ENCODE measurements at places on chromosomes 2 and 18.

GRCh38 chr2:145729993-145730770, 1210.3 kb upstream of the ZEB2 start:
- DNase-seq: no peak

DNA sequence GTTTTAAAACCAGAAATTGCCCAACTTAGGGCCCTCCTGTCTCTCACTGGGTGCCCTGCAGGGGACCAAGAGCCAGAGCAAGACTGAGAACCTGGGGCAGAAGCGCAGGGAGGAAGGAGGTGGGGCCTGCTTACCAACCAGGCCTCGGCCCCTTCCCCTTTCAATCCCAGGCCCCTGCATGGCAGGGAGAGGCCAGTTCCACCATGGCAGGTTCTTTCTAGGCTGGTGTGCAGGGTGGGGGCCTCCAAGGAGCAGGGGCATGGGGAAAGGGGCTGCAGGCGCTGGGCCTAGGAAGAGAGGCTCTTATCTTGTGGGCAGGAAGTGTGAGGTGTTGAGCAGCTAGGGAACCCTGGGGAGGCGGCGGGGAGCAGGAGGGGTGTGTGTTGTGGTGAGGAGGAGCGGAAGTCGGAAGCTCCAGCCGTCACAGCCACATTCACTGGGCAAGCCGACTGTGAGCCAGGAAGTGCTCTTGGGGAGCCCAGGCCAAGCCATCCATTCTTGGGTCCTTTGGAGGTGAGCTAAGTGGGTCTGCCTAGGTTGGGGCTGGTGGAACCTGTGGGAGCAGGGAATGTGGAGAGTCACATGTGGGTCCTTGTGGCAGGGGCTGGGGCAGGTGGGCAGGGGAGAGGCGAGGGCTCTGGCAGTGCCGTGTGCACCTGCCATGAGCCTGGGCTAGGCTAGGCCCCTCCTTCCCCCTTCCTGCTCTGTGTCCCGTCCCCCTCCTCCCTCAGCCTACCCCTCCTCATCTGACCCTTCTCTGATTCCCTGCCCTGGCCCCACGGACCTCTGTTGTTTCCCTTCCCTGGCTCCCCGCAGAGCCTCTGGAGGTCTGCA, at the start of gene PSD4:
TSS of gene PSD4 (plus strand) at position 430 of the 834 bp plus-strand sequence. CDS start 8,486 bp downstream, outside the sequence.
- no peak for DNase-seq

DNA sequence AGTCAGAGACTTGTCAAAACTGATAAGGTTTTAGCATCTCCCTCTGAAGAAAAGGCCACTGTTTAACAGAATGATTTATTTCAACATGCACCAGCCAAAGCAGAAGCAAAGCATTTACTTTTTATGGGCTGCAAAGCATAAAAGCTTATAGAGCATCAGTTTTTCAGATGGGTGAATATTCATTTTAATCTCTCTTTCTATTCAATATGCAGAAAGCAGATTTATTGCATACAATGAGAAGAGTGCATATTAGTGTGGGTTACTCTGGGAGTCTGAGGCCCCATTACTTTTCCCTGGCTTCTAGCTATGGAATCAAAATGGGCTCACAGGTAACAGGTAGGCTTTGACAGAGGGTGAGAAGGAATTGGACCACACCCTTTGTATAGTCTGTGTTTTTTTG, 9.0 kb downstream of the PTPRM start:
- no peak for DNase-seq

DNA sequence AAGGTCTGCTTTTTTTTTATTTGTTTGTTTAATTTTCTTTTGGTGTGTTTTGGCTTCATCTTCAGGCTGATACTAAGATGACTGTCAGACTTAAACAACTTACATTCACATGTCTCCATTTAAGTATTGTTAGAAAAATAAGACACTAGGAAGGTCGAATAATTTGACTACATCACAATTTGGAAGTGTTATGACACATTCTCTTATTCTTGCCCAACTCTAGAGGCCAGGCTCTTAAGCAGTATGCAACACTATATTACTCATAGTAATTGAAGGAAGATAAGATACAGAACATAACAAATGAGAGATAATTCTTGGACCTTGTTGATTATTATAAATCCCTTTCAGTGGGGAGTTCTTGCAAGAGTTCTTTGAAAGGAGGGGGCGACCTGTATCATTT, 295.3 kb upstream of the COL3A1 start:
- no peak for DNase-seq

DNA sequence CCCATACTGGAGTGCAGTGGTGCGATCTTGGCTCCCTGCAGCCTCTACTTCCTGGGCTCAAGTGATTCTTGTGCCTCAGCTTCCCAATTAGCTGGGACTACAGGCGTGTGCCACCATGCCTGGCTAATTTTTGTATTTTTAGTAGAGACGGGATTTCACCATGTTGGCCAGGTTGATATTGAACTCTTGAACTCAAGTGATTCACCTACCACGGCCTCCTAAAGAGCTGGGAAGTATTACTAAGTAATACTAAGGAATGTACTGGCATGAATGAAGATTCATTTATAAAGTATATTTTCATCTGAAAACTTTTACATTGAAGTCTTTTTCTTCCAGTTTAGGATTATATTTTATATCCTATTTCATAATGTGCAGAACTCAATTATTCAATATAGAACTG, 38.1 kb downstream of the NUP35 start:
- DNase-seq: no peak

DNA sequence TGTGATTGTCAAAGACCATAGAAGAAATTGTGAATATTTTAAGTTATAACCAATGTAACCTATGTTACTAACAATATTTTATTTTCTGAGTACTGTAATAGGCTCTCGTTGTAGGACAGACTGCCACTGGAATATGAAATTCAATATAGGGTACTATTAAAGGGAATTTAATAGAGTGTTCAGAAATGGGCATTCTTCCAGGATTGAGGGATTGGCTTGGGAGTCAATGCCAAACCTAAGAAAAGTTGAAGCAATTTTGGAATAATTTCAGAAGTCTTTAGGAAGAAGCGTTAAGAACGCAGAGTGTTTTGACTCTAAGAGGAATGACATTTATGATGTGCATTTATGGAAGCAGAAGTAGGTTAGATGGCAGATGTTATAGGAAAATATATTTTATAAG, 79.0 kb downstream of the ACVR2A start:
- DNase-seq: no peak

DNA sequence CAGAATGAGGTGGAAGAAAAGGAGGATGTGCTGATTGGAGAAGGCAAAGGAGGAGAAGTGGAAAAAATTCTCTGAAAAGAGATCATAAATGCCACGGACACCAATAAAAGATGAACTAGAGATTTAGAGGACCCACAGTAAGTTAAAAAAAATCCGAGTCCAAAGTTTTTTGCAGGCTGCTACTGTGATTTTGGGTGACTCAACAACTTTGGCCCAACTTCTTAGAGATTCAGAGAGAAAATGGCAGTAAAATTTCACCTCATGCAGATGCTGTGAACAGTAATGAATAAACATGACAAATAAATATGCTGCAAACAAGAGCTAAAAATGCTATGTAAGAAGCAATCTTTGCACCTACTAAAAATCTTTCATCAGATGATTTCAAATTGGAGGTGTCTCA, 176.9 kb upstream of the SESTD1 start:
- no peak for DNase-seq

DNA sequence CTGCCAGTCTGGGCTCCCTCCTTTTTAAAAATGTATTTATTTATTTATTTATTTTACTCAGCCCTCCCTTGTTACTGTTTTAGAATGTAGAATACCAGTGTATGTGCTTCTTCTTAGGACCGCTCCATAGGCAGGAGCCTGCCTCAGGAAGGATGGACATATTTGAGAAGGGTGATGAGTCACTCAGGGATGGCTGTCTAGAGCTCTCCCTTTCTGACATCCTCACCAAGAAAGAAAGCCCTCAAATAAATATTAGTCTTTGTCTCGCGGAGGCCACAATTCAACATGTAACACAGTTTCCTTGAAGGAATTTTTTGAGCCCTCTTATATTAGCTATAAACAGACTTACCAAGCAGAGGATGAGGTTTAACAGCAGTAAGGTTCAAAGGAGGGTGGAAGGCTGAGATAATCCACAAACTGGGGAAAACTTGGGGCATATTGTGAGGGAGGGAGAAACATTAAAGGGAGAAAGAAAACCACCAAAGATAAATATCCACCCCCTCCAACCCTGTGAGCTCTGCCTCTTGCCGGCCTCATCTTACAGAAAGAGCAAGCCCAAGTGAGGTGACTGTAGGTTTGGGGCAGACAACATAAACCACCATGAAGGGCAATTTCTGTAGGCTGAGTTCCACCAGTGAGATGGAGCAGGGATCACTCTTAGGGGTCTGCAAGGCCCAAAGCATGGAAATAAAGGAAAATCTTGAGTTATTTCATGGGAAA, 163.4 kb downstream of the LRRTM1 start:
- no peak for DNase-seq

DNA sequence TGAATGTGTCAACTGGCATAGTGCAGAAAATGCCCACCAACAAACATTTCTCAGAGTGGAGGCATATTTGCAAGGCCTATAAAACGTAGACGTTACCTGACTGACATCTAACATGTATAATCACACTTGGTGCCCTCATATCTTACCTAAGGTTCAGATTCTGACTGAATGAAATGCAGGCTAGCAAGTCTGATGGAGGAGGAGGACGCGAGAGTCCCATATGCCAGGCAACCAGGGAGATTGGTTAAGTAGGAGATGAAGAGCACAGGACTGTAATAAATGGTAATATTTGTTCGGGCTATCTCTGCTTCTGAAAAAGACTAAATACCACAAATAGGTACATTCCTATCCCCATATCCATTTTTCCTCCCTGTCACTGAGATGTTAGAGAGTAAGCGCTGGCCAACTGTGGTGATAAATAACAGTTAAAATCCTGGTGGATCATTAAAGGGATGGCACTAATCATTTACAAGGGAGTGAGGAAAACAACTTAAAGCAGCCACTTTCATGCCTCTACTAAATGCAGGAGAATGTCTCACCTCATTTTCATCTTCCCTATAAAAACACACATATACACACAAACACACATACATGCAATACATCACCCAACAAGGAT, 217.2 kb downstream of the TMEM163 start:
- DNase-seq: peak; percentile 58

DNA sequence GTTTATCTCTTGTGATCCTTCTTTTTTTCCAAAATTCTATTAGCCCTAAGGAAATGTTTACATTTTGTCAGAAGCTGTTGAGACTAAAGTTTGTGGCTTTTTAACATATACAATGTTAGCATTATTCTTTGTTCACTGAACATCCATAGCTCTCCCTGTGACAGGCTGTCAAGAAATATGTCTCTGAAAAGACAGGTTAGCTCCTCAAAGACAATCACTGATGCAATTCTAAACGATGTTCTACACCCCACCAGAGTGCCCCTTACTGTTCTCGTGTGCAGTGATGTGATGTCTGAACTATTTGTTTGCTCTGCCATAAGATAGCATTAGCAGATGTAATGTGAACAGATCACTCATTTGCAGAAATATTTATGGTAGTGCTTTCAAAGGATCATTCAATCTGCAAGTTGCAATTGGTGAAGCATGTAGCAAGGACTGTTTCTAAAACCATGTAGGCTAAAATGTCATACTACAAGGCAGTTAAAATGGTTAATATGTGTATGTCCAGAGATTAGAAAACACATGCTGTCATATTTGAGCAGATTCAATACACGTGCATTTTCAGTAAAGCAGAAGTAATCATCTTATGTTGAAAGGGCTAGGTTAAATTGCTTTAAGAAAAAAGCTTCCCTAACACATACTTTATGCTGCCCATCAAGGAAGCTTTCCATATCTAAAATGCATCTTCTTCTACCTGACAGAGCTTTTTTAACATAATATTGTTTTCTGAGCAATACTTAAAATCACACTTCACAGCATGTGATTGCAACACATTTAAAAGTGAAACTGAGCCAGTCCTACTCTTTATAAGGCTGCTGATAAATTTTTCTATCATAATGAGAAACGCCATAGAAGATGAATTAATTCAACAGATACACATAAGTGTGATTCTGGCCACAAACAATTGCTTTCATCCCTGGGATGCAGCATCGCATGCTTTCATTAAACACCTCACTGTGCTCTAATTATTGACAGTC, 285.7 kb upstream of the UBE2E3 start:
- no peak for DNase-seq

GRCh38 chr2:26269571-26270158, 24.9 kb downstream of the HADHB start:
- DNase-seq: no peak

GRCh38 chr2:236014408-236015131, 153.6 kb downstream of the GBX2 start:
- no peak for DNase-seq

DNA sequence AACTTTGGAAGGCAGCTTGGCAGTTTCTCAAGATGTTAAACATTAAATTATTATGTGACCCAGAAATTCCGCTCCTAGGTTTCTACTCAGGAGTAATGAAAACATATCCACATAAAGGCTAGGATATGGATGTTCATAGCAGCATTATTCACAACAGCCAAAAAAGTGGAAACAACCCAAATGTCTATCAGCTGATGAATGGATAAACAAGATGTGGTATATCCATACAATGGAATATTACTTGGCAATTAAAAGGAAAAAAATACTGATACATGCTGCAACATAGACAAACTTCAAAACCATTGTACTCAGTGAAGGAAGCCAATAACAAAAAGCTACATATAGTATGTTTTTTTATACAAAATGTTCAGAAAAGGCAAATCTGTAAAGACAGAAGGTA, 12.4 kb upstream of the FAM228A start:
- no peak for DNase-seq

DNA sequence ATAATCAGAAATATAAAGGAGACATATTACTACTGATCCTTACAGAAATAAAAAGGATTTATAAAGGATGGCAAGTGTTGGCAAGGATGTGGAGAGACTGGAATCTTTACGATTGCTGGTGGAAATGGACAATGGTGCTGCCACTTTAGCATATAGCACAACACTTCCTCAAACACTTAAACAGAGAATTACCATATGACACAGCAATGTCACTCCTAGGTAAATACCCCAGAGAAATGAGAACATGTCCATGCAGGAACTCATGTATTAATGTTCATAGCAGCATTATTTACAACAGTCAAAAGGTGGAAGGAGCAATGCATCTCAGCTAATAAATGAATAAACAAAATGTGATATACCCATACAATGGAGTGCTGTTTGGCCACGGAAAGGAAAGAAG, 137.5 kb downstream of the NDUFA10 start:
- DNase-seq: no peak

- peak; percentile 19 for DNase-seq
These were observed 89.7 kb upstream of the SH3BP4 start for GRCh38 chr2:234861841-234862735.

DNA sequence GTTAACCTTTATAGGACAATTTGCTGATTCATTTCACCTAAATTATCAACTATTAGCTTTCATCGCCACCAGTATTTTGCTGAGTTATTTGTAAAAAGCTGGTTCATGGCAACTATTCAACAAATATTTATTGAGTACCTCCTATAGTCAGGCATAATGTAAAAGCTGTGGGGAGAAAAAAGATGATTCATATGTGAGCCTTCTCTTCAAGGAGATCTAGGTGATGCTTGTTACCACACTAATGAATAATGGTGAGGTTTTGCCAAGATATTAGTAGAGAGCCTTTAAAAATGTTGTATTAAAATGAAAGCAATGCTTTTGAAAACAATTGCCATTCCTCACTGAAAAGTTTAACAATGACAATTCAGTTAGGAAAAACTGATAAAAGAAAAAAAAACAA, 187.8 kb downstream of the ANKRD44 start:
- DNase-seq: no peak

GRCh38 chr2:168974428-168974827, 56.7 kb downstream of the ABCB11 start:
- no peak for DNase-seq

GRCh38 chr2:44766220-44766619, 175.3 kb upstream of the SIX3 start:
- no peak for DNase-seq
